ENCODE measurements at places on chromosomes 2 and 18.

DNA sequence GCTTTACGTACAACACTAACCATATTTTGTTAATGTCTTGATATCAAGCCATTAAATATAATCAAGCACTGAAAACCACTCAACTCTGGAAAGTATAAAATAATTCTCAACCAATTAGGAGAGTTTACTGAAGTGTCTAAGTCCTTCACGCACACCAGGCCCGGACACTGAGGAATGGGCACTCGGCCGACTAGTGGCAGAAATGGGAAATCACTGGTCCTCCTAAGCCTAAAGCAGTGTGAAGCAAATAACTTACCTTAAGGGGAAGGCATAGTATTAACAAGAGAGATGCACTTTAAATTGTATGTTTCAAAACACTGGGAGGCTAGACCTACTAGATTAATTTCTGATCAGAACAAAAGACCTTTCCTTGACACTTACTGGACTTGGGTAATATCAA lies 45.7 kb downstream of the FAM210A start:
- DNase-seq = no peak

- no peak for DNase-seq
Observed at GRCh38 chr2:18312818-18313217, 247.6 kb downstream of the RDH14 start.

- DNase-seq = no peak
Observed at GRCh38 chr2:118457951-118458350, 369.7 kb downstream of the INSIG2 start.

GRCh38 chr2:210445732-210446131 lies 30.8 kb downstream of the LANCL1 start:
- DNase-seq = no peak

DNA sequence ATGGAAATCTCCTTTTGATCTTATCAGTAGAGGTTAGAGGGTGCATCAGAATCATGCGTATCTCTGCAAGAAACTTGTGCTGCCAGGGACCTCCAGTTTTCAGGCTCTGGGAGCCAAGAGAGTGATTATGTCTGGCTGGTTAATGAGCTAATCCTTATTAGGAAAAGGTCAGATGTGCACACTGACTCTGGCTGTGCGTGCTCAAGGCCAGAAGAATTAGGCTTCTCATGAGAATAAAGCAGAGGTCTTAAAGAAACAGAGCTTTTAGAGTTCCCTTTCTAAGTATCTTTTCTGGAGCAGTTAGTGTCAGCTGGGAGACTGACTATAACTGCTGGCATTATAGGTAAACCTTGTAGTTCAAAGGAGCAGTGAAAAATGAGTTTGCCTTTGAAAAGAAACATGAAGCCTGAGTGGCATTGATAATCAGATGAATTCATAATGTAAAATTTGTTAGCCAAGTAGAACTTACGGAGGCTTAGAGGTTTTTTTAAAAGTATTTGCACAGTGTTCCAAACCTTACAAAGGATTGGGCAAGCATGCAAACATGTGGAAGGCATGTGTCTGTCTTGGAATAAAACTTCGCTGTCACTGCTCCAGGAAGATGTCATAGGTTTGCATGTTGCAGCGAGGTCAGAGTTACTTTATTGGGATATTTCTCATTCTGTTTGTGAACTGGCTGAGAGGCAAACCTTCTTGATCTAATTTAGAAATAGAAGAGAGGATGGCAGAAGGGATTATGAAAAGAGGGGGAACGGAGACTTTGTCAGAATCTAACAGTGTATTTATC lies 151.7 kb downstream of the ARHGAP28 start:
- DNase-seq = no peak

DNA sequence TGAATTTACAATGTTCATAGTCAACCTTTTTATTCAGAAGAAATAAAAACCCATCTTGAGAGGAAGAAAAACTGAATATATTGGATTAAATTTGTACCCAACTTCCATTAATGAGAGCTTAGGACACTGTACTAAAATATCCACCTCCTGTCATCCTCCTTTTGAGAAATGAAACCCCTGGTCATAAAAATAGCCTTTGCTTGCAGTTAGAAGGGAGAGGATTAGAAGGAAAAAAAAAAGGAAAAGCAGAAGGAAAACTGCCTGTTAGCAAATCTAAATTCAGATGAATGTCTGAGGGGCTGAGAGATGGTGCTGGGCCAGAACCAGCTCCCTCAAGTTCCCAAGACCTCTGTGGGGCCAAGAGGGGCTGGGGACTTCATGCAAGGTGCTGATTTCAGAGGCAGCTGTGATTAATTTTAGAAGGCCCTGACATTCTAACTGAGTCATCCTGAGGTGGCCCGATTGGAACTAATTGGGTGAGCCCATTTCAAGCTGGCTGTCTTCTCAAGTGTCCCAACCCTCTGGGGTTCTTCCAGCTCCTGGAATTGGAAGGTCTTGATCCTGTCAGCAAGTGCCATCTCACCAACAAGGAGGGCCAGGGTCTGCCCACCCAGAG lies 38.4 kb upstream of the BIN1 start:
- no peak for DNase-seq

DNA sequence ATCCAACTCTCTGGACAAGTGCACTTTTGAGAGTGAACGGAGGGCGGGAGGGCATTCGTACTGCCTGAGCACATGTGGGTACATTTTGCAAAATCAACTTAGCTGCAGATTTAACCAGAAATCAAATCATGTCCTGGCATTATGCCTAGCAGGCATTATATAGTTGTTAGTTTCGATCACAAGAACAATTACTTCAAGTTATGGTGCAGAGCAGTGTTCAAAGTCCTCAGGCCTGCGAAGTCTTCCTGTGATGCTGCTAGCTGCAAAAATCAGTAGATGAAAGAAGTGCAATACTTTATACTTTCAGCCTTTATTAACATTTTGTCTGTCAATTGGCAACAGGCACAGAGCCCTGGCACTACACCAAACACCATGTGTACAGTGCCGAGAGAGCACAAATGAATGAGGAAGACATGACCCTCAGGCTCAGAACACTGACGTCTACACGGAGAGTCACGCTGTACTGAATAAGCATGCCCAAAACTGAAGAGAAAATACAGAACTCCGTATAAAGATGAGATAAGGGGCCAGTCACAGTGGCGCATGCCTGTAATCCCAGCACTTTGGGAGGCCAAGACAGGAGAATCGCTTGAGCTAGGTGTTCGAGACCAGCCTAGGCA lies 92.1 kb upstream of the CREB1 start:
- DNase-seq = no peak

- DNase-seq = no peak
Observed at GRCh38 chr2:106977717-106978116, 91.8 kb upstream of the ST6GAL2 start.

- no peak for DNase-seq
Observed at GRCh38 chr18:27022477-27022876, 157.0 kb upstream of the AQP4 start.

DNA sequence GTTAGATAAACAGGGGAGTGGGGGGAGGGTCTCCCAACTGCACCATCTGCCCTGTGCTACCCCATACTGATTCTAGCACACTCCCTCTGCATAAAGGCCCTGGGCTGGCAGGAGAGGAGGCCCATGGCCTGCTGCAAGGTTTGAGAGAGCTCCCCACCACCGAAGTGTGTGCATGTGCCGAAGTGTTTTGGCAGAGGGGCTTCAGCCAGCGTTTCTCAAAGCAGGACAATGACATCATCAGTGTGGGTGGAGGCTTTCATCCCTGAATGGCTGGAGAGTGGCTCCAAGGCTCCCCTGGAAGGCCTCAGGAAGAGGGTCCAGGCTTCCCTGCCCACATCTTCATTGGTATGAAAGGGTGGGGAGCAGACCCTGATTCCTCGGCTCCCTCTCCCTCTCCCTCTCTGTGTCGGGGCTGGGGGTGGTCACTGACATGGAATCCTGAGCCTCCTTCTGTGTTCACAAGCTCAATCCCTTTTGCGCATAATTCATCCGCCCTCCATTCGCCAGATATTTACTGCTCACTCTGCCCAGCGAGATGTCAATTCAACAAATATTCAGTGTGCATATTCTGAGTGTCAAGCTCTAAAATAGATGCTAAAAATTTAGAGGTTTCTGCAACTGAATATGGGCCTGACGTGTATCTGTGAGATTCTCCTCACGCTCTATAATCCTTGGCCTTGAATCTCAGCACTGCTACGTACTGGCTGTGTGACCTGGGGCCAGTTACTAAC lies 122.1 kb downstream of the CELF4 start:
- no peak for DNase-seq

All from SJSA1 (cell line).